Activated T-cell treated with anti-CD3 and anti-CD28 coated beads for 48 hours (primary cell): ENCODE measurements at places on chromosomes 11 and 22.
A peak's percentile ranks its signal among the peaks of the same experiment; 100 is the strongest.

DNA sequence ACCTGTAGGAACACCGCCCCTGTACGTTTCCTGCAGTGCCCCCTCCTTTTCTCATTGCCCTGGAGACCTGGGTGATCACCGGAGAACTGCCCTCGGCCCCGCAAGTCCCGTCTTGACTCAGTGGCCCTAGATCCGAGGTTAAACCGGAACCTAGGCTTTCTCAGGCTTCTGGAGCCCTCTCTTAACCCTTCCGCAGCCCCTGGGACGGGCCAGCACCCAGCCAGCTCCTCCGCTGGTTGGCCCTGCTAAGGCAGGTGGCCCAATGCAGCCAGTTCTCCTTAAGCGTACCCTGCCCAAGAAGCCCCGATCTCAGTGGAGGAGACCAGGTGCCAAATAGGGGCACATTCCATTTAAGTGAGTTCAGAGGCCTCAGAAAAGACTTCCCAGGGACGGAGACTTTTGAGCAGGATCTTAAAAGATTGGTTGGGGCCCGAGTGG, 776 bp downstream of the NLRX1 start:
- DNase-seq = peak; percentile 48

DNA sequence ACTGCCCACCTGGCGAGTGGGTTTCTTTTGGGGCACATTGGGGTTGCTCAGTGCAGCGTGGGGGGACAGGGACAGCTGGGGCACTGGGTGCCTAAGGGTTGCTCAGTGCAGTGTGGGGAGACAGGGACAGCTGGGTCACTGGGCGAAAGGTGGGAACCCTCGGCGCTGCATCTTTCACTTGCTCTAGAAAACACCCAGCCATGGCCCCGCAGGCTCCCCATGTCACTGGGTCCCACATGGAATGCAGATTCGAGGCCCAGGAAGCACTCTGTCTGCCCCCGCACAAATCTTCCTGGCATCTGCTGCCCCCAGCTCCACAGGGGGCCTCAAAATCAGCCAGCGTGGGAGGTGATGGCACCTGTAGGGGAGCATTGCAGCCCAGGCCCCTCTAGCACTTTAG, 229.3 kb downstream of the BRD1 start:
- no peak for DNase-seq

- no peak for DNase-seq
Measured at GRCh38 chr11:132844956-132845696, 687.2 kb downstream of the OPCML start.

DNA sequence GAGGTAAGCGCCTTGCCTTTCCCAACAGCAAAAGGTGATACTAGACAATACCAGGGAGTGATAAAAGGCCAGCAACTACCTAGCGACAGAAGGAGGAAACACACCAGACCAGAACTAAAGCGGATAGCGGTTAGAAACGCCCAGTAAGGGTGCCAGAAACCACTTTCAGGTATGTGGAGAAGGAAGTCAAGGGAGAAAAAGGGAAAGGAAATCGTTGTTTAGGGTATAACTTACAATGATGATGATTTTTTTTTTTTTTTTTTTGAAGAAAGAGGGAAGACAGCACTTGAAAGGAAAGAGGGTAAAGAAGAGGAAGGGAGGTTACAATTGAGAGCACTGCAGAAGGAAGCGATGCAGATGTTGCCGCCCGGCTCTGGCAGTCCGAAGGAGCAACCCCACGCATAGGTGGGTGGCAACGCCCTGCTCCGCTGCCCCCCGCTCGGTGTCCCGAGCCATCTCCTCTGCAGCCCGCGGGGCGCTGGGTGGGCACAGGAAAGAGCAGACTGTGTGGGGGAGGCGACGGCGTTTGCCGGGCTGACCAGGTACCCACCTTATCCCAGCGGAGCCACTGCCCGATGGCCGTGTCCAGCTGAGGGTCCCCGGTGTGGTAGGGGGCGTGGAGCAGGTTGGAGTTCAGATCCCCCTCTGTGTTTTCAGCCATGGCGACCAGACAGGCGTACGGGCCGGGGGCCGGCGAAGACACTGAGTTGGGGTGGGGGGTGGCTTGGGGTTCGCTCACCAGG, 561 bp downstream of the PGM2L1 start:
- DNase-seq = no peak

GRCh38 chr11:62931499-62932278, 10.5 kb upstream of the CHRM1 start:
- DNase-seq = no peak

DNA sequence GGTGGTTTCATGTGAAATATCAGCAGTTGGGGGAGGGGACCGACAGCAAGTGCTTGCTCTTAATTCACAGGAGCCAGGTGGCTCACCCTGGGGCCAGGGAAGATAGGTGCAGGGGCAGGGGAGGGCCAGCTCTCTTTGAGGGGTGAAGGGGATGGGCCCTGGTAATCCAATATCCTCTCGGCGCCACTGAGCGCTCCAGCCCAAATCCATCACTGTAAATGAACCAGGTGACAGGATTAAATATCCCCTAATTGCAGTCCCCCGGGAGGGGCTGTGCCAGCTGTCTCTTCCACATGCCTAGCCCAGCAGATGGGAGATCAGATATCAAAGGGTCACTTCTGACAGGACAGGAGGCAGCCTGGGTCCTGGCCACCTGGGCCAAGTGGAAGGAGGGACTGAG, 531.8 kb upstream of the CADM1 start:
- no peak for DNase-seq

GRCh38 chr11:112279901-112280267, 19.2 kb upstream of the PLET1 start:
- DNase-seq = peak; percentile 71

- no peak for DNase-seq
Measured at GRCh38 chr11:71136095-71136845, 116.1 kb downstream of the SHANK2 start.

- DNase-seq = no peak
Measured at GRCh38 chr11:86916330-86916729, 38.9 kb downstream of the FZD4 start.

GRCh38 chr22:17264321-17265052, 45.3 kb upstream of the ADA2 start:
- no peak for DNase-seq

DNA sequence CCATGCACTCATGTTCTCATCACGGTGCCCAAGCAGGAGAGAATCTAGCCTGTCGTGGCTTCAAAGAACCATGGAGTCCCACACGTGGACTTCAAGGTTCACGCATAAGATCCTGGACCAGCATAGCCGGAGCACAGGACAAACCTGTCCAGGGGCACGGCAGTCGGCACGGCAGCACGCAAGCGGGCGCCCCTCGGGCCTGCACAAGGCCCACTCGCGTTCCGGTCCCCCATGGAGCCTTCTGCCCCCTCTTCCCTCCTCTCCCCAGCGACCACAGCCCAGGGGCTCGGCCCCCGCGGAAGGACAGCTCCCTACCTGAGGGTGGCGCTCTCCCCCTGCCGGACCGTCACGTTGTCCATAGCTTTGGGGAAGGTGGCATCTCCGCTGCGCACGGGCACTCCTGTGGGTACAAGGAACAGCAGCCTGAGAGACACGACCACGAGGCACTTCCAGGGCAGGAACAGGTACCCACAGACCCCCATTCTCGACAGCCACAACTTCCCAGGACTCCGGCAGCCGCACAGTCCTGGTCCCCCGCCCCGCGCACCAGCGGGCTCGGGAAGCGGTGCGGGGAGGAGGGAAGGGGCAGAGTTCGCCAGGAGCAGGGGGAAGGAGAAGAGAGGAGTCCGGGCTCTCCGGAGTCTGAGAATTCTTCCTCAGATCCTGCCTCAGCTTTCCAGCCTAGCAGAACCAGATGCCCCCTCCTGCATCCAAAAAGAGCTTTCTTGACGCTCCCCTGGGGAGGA, 589.5 kb downstream of the OPCML start:
- no peak for DNase-seq

GRCh38 chr22:43376765-43377547, 33.8 kb upstream of the SCUBE1 start:
- peak; percentile 18 for DNase-seq

GRCh38 chr22:44102856-44103255, 77.9 kb upstream of the PARVG start:
- DNase-seq = no peak

DNA sequence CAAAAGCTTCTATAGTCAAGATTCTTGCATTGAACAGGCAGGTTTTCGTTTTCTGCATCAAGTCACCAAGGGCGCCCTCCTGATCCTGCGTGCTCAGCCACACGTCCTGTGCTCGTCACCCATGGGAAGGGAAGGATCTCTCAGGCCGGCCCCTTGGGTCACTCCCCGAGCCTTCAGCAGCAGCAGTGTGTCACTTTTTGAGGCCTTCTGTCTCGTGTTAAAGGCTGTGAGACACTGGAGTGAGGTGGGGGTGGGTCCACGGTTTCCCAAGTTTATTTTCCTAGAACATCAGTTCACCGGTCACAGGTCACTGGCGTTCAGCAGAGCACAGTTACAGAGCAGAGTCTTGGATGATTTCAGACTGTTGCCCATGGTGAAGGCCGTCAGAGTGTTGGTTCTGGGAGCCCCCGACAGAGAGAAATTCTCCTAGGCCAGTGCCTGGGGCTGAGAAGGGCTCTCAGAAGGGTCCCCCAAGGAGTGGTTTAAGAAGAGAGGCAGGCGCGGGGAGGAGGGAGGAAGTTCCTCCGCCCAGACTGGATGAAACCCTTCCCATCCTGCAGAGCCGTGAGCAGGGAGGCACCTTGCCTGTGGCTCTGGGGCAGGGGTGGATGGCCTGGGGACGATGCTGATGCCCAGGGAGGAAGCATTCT, 13.5 kb upstream of the ADORA2A start:
- DNase-seq = no peak

DNA sequence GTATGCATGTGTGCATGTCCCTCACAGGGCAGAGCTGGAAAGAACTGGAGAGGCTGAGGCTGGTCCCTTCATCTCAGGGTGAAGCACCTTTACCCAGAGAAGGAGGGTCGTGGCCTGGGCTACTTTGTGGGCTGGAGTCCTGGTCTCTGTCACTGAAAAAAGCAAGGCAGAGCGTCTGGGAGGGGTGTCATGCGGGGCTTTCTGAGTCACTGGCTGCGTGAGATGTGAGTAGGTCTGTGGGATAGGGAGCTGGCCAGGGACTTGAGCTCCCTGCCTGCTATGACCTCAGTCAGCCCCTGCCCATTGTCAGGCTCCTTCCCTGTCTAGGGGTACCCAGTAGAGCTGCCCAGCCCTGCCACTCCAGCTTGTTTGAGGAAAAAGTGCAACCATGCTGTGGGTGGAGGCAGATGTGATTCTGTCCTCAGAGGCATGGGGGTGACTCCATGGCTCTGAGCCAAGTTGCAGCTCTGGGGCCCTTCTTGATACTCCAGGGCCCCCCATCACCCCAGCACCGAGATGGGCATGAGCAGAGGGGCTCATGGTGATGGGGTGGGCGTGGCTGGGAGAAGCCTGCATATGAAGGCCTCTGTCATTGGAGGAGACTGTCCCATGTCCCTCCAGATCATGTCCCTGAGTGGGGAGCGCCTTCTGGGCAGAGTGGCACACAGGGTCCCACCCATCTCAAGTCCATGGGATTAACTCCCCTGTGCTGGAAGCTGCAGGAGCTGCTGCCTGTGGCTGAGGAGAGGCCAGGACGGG, 27.8 kb downstream of the KCNQ1 start:
- no peak for DNase-seq

- DNase-seq = no peak
Measured at GRCh38 chr22:43796567-43796966, 15.5 kb downstream of the EFCAB6 start.

DNA sequence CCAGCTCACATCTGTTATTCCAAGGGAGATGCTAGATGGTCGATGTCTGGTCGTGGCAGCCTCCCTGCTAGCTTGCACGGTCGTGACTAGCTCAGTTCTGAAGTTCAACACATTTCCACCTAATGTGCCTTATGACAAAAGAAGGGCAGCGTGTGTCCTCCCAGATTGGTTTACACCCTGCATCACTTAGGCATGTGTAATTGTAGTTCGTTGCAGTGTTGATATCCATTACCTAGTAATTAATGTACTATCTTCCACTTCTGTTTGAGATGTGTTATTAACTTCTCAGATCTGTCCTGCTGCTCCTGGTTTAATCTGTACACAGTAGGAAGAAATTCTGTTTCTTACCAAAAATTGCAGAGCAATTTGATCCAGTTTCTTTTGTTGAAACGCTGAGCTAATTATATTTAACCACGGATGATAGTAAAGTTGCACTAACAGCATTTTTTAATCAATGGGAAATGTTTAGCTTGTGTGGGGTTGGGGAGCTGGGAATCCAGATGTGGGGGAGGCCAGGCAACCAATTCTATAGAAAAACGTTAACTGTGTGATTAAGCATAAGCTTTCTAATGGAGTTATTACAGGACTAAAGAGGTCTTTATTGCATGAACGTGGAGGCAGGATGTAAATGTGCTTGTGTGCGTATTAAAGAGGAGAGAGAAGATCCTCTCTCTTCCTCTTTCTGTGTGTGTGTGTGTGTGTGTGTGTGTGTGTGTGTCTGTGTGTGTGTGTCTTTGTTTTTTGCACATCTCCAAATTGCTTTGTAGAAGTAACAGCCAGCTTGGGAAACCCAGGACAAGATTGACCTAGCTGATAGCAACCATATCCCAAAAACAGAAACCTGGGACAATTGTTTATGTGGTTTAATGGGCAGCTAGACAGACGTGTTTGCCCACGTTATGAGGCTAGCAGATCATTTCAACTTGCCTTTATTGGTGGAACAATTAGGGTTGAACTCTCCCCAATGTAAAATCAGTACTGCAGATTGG, 145.7 kb upstream of the TTC12 start:
- no peak for DNase-seq

GRCh38 chr11:10803676-10804075, 5.0 kb downstream of the EIF4G2 start:
- no peak for DNase-seq

DNA sequence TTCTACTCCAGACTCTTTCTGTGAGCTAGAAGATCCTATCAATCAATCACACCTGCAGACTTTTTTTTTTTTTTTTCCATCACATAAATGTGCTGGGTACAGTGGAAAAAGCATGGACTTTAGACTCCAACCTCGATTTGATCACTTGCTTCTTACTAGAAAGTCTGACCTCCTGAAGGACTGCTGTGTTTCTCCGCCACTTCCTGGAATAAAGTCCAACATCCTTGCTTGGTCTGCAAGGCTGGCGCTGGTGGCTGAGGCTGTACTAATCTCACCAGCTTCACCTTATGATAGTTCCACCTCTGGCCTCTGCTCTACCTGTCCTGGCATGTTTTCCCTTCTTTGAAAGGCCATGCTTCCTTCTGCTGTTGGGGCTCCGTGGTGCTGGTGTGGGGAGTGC, 60.9 kb upstream of the SESN3 start:
- no peak for DNase-seq

DNA sequence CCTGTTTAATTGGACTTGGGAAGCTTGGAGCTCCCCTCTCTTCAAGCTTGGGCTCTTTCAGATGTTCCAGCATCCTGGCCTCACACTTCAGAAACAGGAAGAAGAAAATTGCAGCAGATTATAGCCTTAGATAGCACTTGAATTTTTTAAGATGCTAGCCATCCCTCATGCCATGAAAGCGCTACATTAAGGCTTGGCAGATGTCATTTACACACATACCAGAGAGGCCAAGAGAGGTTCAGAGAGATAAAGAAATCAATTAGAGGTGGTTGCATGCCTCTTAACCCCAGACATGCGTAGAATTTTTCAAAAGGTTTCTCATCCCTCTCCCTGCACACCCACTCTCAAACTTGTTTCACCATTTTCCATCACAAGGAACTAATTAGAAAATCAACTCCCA, 31.9 kb upstream of the DBX1 start:
- no peak for DNase-seq
